ENCODE measurements at places on chromosomes 13 and 19. TPM values are rescaled to one million over a fixed set of nuclear protein-coding genes. Genes with fewer than 3 reads are reported as not detected.

DNA sequence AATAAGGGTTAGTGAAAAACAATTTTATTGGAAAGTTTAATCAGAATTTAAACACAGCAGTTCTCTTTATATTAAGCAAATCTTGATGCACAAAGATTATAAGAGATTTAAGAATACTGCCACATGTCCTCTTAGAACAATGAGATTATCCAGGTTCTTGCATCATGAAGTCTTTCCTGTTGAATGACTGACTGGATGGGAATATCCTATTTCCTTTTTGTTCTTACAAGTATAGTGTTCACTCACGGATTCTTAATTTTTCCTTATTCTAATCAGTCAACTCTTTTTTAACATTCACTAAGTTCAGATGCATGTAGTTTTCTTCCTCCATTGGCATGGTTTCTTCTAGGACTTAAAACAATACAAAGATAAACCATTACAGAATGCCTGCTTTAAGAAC is 10.1 kb downstream of the URI1 start:
- DNase-seq, result no peak

DNA sequence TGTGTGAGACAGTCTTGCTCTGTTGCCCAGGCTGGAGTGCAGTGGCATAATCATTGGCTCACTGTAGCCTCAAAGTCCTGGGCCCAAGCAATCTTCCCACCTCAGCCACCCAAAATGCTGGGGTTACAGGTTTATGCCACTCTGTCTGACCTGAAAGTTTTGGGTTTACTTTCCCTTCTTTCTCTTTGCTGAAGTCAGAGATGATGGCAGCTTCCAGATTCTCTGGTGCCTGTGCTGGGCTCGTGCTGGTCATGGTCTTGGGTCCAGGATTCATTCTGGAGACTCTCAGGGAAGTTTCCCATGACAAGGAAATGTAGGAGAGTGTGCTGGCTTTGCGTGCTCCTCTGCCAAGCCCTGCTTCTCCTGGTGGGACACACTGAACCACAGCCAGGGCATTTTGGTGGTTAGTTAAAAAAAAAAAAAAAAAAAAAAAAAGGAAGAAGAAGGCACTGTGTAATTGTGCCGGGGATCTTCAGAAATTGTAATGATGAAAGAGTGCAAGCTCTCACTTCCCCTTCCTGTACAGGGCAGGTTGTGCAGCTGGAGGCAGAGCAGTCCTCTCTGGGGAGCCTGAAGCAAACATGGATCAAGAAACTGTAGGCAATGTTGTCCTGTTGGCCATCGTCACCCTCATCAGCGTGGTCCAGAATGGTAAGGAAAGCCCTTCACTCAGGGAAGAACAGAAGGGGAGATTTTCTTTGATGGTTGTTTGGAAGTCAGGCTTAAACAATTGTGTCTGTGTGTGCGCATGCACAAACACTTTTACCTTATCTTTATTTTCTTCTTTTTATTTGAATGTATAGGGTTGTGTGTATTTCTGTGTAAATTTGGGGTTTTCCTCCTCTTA is at the start of gene ALOX5AP:
Gene ALOX5AP, plus strand, starts transcription at position 519 of the 847 bp plus-strand sequence. Its CDS starts 63 bp downstream, at position 582.
- DNase-seq, result no peak

DNA sequence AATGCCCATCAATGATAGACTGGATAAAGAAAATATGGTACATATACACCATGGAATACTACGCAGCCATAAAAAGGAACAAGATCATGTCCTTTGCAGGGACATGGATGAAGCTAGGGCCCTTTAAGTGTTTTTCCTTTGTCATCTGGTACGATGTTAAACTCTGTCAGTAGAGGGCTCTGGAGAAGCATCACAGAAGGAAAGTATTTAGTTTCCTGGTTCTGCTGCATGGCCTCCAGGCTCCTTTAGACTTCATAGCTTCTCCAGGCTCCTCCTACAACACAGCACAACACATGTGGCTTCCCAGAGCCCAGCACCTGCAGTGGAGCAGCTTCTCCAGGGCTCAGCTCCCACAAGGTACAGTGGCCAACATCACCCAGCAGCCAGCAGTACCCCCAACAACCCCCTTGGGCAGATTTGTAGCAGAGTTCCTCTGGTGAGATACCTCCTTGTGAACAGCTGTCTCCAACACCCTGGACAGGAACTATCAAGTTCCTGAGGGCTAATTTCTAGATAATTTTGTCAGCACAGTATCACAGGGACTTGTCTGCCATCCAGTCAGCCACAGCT is 63.4 kb downstream of the KCTD12 start:
- DNase-seq, result no peak

The ZNF728 gene
- total RNA-seq, result not detected

The TEX29 gene
- 0.46 TPM for total RNA-seq

GRCh38 chr13:106230450-106230849 is 305.0 kb downstream of the EFNB2 start:
- DNase-seq, result no peak

The ELANE gene
- total RNA-seq, result not detected

The CATSPERD gene
- total RNA-seq, result not detected

The ZNF836 gene
- 7.2 TPM for total RNA-seq

The DAND5 gene
- total RNA-seq, result not detected

DNA sequence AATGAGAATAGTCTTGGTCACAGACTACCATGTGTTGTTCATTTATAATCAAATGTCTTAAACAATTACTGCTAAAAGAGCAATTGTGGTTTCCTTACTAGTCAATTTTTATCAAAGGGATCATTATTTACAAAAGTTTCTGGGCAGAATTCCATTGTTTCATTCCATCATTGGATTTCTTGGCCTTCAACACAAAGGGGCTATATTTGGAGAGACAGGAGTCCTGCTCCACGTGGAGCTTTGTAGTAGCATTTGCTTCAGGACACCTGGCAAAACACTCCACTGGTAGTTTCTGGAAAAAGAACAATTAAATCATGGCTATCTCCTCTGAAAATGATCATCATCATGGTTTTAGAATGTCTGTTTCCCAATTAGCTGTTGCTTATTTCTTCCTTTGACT is 22.3 kb upstream of the STARD13 start:
- DNase-seq, result no peak

DNA sequence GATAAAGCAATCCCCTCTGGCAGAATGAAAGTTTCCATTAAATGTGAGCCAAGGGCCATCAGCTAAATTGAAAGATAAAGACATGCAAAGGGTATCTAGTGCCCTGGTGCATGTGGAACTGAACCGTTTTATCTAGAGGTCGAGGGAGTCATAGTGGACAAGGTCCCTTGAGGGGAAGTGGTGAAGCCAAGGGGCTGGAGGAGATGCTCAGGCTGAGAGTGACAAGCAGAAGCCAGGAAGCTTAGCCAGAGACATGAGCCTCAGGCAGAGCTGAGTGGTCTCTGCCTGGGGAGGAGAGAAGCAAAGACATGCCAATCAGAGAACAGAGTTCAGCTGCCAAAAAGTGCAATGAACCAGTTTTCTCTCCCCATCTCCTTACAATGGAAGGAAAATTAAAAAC is 68.1 kb upstream of the SLC10A2 start:
- DNase-seq, result no peak

GRCh38 chr13:67557642-67558241 is 327.6 kb upstream of the PCDH9 start:
- DNase-seq, result no peak

DNA sequence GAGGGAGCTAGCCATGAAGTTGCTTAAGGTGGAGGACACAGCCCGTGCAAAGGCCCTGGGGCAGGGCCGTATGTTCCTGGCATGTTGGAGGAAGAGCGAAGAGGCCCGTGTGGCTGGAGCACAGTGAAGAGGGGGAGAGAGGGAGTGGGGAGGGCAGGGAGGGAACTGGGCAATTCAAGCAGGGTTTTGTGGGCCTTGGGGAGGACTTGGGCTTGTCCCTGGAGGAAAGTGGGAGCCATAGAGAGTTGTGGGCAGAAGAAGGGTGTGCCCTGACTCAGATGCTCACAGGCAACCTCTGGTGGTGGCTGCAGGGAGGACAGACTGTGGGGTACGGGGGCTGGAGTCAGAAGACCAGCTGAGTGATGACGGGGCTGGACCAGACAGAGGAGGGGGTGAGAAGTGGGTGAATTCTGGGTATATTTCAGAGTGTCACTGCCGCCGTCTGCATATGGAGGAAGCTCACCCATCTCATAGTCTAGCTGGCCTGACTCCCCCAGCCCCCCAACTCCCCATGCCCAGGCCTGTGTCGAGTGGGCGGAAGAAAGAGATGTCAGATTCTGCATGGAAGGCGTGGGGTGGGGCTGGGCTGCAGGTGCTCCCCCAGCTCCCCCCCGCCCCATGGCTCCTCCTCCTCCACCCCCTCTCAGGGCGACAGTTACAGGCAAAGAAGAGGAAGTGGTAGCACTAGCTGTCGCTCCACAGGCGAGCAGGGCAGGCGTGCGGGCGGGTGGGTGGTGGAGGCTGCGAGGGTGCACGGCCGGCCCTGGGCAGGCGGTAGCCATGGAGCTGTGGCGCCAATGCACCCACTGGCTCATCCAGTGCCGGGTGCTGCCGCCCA is at the start of gene VAV1:
Gene VAV1, plus strand, starts transcription at position 681 of the 838 bp plus-strand sequence. Its CDS starts 100 bp downstream, at position 781.
- DNase-seq, result peak; percentile 74

- DNase-seq, result no peak
These were observed 10.1 kb upstream of the ZNF85 start for GRCh38 chr19:20912973-20913372.

DNA sequence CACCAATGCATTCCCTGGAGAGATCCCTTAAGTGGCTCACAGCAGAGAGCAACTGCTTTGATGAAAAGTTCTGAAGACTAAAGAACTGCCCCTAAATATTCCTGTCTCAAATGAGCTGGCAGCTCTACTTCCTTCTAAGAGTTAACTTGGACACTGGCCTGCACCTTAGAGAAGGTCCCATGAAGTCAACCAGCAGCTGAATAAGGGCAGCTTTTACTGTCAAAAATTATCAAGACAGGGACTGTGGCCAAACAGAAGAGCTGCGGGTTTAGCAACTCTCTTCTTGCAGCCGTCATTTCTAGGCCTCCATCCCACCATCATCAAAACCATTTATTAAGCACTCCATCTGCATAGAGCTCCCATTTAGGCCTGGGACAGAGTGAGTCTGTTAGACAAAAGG is 491.1 kb upstream of the TSHZ3 start:
- no peak for DNase-seq

DNA sequence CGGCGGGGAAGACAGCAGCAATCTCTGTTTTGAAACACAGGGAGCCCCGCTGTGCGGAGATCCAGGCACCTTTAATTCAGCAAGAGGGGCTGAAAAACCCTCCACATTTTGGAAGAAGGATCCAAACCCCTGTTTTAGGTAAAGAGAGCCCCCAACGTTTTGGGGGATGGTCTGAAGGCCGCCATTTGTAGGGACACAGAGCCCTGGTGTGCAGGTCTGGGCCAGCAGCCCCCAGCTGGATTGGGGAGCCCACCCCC is 3.5 kb upstream of the HOOK2 start:
- DNase-seq, result no peak

DNA sequence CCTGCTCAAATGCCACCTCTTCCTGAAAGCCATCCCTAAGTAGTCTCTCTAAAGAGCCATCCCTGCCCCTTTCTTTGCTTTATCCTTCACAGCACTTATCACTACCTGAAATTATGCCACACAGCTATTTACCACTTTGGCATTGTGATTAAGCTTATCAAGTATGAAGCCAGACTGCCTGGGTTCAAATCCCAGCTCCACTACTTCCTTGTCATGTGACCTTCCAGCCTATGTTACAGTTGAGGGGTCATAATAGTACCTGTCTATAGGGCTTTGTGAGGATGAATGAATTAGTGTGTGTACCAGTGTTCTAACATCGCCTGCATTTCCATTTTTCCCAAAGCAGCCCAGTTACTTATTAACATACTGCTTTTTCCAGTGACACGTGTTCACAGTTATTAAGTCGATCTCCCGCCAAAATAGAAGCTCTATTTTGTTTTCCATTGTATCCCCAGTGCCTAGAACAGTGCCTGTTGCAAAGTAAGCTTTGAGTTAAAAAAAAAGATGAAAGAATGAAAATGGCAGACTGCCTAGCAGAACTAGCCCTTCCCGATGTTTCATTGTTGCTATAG is 32.8 kb downstream of the ZSWIM9 start:
- no peak for DNase-seq

The CCDC169 gene
- 0.23 TPM for total RNA-seq

The CDX2 gene
- not detected for total RNA-seq

DNA sequence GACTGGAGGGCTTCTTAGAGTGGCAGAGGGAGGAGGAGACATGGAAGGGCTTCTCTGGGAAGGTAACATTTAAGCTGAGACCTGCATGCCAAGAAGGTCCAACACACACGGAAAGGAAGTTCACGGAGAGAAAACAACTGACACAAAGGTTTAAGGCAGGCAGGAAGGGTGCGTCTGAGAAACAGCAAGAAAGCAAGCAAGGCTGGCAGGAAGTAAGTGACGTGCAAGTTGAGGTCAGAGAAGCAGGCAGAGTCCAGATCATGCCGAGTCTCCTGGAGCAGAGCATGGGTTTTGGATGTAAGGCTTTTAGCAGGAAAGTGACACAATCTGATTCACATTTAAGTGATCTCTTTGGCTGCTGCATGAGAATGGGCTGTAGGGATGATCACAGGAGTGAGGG is 60.5 kb downstream of the ATP7B start:
- DNase-seq, result peak; percentile 34

DNA sequence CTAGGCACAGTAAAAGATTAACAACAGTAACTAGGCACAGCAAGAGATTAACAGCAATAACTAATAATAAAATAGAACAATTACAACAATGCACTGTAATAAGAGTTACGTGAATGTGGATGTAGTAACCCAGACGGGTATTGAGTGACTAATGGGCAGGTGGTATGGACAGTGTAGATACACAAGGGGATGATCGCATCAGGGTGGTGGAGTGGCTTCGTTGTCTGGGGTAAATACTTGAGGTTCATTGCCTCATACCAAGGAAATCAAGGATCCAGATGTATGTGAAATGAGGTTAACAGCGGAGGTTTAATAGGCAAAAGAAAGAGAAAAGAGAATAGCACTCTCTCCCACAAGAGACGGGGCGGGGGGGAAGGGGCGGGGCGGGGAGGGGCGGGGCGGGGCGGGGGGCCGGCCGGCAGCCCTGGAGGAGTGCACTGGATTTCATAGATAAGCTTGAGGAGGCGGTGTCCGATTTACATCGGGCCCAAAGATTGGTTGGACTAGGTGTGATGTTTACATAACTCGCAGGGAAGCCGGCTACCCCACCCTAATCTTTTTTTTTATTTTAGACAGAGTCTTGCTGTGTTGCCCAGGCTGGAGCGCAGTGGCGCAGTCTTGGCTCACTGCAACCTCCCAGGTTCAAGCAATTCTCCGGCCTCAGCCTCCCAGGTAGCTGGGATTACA is 106.3 kb downstream of the KCTD15 start:
- DNase-seq, result no peak

The GPR183 gene
- 147 TPM for total RNA-seq

GRCh38 chr19:50790922-50791467 is 780 bp downstream of the ACP4 start:
- no peak for DNase-seq

The CEACAM20 gene
- total RNA-seq, result not detected

The FIZ1 gene
- 18.2 TPM for total RNA-seq

- no peak for DNase-seq
These were observed 2.7 kb upstream of the KCNC3 start for GRCh38 chr19:50331994-50332243.

GRCh38 chr19:28309070-28309469 is 903.9 kb downstream of the UQCRFS1 start:
- DNase-seq, result no peak

- DNase-seq, result no peak
These were observed 2.1 kb upstream of the ZNF578 start for GRCh38 chr19:52451241-52451640.

DNA sequence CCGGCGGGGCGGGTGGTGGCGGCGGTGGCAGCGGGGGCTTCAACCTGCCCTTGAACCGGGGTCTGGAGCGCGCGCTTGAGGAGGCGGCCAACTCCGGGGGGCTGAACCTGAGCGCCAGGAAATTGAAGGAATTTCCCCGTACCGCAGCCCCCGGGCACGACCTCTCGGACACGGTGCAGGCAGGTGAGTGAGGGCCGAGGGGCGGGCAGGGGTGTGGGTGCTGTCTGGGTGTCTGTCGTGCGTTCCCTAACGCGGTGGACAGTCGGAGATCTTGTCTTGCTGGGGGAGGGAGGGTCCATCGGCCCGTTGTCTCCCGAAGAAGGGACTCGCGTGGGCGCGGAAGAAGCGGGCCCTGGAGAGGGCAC is 533 bp downstream of the LRCH1 start:
- no peak for DNase-seq

Measured in activated T-helper 2 cell treated with anti-CD3 and anti-CD28 coated beads, Interferon-gamma antibody, Interleukin-2, Interleukin-4, amounts not matched to agents 10 μg/mL and 5 μg/mL and 100 μg/mL, durations not matched to agents 14 hours and 24 hours and 36 hours (primary cell).